Brain (organoid and tissue), 16 donors: ENCODE measurements at places on chromosomes 12 and 14.

GRCh38 chr12:90858252-90858651, 96.7 kb downstream of the CCER1 start:
- DNase-seq = peak; percentile 57

DNA sequence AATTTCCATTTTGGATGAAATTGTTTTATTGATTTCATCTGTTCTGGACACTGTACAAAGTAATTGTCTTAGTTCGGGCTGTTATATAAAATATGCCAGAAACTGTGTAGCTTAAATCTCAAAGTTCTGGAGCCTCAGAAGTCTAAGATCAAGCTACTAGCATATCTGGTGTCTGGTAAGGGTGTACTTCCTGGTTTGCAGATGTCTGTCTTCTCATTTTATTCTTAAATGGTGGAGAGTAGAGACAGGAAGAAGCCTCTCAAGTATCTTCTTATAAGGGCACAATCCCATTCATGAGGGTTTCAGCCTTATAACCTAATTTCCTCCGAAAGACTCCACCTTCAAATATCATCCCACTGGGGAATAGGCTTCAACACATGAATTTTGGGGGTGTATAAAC, 51.3 kb downstream of the MON2 start:
- no peak for DNase-seq

GRCh38 chr12:59787610-59788009, 191.8 kb downstream of the SLC16A7 start:
- DNase-seq = no peak

- DNase-seq = no peak
Observed at GRCh38 chr12:52611080-52611468, 7.3 kb downstream of the KRT73 start.

DNA sequence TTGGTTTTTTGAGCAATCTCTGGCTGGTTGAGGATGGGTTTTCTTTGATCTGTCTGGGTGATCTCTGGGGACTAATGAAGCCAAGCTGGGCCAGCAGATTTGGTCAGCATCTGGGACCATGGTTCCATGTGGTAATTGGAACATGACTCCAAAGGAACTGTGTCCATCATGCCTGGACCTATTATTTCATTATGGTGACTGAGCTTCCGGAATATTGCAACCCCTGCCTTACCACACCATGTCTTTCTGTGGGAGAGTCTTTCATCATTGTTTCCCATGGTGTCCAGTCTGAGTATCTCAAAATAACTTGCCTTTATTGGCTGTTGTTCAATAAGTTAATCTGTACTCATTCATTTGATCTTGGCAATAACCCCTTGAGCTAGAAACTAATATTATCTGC, 624.9 kb upstream of the TBX3 start:
- DNase-seq = no peak

DNA sequence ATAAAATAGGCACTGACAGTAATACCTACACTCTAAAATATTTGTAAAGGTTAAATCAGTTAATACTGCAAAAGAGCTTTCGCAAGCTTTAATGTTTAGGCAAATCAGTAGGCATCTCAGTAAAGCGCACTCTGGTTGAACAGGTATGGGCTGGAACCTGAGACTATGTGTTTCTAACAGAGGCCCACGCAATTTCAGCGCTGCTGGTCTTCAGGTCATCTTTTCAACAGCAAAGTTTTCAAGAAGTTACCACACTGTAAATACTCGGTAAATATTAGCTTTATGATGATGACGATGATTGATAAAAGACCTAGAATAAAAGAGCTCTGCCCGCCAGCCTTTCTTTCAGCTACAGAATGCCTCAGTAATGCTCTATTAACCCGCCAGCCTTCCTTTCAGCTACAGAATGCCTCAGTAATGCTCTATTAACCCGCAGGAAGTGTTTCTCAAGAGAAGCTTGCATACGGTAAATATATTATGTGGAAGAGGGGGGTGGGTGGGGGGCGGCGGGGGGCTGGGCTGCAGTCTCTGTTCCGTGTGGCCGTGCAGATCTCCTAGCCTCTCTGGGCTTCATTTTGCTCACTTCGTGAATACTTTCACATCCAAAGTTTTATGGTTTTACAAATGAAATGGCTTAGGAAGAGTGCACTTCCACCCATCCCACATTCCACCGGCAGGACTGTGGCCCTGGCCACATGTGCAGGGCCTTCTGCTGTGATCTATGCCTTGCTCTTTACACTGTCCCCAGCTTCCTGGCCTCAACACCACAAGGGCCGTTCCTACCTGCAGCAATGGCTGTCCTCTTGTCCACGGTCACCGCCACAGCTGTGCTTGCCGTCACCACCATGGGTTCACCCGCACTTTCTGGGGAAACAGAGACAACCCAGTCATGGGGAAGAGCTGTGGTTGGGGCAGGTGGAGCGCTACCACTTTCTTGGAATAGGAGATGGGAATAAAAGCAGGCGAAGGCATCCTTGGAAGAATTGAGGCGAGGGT, 19.9 kb downstream of the LRTM2 start:
- DNase-seq = no peak

DNA sequence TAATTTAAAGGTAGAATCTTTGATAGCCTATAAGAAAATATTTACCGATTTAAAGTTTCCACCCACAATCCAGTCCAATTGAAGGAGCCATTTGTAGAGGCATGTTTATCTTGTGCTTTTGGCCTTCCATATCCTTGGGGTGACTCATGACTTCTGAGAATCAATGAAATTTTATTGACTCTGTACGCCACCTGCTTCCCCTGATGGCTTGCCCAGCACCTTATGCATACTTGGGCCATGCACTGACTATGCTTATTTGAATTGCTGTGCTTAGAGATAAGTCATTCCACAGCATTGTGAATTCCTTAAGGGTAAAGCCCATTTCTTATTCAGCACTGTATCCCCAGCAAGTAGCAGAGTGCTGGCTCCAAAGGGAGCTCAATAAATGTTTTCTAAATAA, 954.8 kb upstream of the SEL1L start:
- no peak for DNase-seq
